ENCODE measurements at places on chromosomes 16 and 17.

DNA sequence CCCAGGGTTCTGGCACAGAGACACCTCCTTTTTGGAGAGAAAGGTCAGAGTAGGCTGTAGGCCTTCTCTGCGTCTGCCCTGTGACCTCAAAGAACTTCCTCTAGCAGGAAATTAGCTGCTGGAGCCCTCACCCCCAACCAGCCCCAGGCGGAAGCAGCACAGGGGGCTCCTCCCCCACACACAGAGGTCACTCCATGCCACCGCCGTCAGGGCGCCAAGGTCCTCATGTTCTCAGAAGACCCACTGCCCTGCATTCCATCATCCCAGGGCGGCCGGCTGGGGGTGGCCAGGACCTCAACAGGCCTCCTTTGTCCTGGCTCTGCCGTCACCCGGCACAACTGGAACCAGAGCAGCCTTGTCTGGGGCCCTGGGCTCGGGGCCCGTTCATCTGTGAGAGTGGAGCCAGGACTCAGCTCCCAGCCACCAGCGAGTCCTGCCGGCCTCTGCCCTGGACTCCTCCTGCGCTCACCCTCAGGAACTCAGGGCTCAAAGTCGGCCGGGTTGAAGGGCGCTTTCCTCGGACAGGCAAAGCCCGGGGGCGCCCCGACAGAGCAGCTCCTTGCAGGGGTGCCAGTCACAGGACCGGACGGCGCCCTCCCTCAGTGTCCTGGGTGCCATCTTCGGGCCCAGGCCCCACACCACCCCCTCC is 1.2 kb downstream of the TMC6 start:
- DNase-seq = no peak

DNA sequence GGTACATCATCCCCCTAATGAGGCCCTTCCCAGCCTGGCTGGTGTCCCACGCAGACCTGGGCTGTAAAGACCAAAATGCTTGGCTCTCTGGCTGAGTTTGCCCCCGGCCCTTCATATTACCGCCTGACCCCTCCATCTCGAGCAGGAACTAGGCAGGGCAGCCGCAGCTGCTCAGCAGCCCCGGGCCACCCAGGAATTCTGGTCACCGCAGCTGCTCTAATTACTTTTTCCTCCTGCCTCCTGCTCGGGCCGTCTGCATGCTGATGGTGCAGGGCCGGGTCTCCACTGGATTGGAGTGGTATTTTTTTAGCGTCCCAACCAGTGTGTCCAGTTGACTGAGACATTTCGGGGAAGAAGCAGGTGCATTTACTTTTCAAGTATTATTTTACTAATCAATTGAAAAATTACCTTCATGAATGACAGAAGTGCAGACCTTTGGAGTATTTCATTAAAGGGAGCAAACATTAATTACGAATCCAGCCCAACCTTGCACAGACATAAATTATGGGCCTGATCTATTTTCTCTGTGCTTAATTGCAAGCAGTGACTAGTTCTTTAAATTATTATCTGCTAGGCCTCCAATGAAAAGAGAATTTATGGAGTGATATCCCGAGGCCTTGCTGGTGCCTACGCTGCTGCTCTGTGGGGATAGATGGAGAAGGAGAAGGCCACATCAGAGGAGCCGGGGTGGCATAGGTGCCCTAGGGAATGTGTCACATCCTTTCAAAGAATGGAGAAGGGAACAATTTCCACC is 176.2 kb downstream of the CYLD start:
- no peak for DNase-seq

DNA sequence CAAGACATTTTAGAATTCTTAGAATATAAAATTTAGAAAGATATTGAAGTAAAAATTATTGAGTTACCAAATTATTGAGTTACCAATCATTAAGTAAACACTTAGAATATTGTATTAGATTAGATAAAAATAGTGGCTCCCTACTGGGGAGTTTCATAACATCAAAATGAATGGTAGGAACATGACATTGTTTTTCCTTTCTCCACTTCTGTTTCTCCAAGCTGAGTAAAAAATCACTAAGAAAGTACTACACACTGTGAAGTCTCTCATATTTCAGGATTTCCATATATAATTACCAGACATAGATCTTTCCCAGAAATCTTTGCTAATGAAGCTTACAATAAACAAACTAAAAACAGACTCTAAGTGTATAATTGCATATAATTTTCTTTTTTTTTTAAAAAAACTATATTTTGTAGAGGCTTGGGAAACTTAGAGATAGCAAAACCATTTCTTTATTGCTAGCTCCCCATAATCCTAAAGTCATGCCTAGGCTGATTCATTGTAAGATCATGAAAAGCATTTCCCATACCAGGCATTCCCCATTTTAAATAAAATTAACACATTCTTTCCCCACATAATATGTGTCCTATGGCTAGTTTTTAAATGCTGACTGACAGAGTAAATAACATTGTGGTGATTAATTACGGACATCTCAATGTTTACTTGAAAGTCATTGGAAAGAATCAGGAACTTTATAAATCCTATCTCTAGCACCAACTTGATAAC is 1408.7 kb upstream of the GOT2 start:
- no peak for DNase-seq

DNA sequence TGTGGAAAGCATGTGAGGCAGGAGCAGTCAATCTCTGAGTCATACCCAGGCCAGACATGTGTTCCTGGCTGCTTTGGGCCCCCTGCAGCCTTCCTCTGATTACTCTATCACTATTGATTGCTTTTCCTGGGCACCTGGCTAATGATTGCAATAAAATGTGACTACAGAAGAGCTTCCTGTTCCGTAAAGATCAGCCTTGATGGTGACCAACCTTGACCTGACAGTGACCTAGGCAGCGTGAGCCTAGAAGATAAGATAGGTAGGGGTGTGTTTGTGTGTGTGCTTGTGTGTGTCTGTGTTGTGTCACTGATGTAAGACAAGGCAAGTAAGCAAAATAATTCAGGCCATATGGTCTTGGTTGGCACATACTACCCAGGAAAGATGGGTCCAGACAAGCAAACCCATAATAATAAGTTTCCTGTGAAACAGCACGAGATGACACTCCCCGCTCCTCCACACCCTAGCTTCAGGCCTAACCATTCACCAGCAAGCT is 367.7 kb upstream of the CDH11 start:
- peak; percentile 17 for DNase-seq

DNA sequence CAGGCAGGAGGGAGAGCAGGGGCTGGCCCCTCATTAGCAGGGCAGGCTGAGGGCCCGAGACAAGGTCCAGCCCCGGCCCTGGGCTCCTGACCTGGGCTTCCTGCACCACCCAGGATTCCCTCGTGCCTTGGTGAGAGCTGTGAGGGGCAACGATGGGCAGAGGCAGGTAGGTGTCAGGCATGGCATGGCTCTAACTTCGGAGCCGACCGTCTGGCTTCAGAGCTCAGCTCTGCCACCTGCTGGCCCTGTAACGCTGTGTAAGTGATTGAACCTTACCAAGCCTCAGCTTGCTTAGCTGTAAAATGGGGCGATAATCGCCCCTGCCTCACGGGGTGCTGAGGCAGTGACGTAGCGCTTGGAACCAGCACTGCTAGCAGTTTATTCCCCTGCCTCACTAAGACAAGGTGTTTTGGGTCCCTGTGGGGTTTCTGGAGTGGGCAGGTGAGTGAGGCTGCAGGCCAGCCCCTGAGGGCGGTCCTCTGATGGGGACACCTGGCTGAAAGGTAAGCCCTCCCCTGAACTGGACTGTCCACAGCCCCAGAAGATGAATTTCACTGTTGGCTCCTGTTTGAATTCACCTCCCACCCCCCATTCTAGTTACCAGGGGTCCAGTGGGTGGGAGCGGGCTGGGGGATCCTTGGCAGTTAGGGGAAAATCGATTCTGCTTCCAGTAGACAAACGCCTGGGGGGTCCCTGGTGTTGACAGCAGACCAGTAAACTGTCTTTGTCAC is 184.8 kb upstream of the GSE1 start:
- DNase-seq = peak; percentile 37

GRCh38 chr17:39001703-39002637 is 34.8 kb upstream of the FBXO47 start:
- DNase-seq = peak; percentile 89

DNA sequence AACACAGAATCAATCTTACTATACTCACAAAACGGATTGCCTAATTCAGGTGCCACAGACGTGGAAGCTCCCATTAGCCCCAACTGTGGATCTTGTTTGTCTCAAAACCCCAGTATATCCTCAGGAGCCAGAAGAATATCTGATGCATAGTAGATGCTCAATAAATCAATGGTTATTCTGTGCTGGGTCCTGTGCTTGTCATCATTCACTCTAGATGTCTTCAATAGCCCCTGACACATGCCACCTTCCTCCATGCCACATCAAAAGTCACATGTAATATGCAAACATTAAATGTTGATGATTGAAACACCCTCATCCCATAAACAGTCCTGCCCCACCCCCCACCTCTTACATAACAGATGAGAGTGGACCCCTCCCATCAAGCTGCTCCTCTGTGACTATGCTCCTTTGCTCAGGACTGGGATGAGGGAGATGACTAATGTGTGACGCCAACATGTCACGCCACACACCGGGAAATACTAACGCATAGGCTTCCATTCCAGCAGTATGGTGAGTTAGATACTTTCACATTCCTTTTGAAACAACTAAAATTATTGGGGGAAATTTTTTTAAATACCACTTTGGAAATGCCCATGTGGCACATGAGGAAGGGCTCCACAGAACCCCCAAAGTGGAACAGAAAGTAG is 267.6 kb upstream of the SDK2 start:
- DNase-seq = no peak

- DNase-seq = peak; percentile 59
Observed at GRCh38 chr16:1309888-1310831, 724 bp downstream of the UBE2I start.
